H4 (cell line): ENCODE measurements at places on chromosomes 7 and 10. TPM values are rescaled to one million over a fixed set of nuclear protein-coding genes. Genes with fewer than 3 reads are reported as not detected.

PRSS37 gene
- not detected in 2 replicates for total RNA-seq

- peak; percentile 82 for DNase-seq
These were observed 95.3 kb upstream of the HDAC9 start for GRCh38 chr7:18400275-18400674.

CD36 gene
- 1.2 and 5.2 TPM in 2 replicates for total RNA-seq

DNA sequence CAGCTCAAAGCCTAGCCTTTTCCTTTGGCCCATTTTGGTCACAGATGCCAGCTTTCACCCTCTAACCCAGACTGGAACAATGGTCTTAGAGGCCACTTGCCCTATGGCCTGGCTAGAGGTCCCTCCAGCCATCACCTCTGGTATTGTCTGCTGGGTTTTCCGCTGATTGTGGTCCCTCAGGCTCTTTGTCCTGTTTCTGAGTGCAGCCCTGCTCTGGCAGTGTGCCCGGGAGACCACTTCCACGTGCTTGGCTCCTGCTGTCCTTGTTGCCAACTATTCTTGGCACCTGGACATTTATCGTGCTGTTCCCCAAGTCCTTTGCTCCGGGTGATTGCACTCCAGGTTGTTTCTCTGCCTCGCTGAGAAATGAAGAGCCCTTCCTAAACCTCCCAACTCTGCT, 53.3 kb upstream of the FAM180A start:
- DNase-seq, result no peak

ADAM8 gene
- 0.50 and 2.8 TPM in 2 replicates for total RNA-seq

DOCK1 gene
- 28.9 and 34.4 TPM in 2 replicates for total RNA-seq

DNA sequence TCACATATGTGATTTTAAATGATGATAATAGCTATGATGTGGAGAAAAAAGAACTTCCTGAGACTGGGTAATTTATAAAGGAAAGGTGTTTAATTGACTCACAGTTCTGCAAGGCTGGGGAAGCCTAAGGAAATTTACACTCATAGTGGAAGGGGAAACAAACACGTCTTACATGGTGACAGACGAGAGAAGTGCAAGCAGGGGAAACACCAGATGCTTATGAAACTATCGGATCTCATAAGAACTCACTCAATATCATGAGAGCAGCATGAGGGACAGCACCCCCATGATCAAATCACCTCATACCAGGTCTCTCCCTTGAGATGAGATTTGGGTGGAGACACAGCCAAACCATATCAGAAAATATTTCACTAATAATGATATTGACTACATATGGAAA, 4.1 kb upstream of the LIPN start:
- DNase-seq, result no peak

- DNase-seq, result no peak
These were observed 39.3 kb downstream of the AOAH start for GRCh38 chr7:36684954-36685353.

- DNase-seq, result peak; percentile 80
These were observed 143.1 kb downstream of the GNAI1 start for GRCh38 chr7:80277434-80278427.

MUC12 gene
- 0.54 and 1.0 TPM in 2 replicates for total RNA-seq

CHAT gene
- not detected in 2 replicates for total RNA-seq
